WERI-Rb-1 (cell line): ENCODE measurements at places on chromosomes 12 and 14.

- DNase-seq: no peak
These were observed 215.6 kb upstream of the ATP2B1 start for GRCh38 chr12:89924191-89924590.

- DNase-seq: peak; percentile 15
These were observed 781.4 kb upstream of the TMEM132C start for GRCh38 chr12:127485528-127485927.

GRCh38 chr12:92696216-92696615 is 6.6 kb upstream of the PLEKHG7 start:
- DNase-seq: no peak

- no peak for DNase-seq
These were observed 600 bp upstream of the LAG3 start for GRCh38 chr12:6771509-6772330.

DNA sequence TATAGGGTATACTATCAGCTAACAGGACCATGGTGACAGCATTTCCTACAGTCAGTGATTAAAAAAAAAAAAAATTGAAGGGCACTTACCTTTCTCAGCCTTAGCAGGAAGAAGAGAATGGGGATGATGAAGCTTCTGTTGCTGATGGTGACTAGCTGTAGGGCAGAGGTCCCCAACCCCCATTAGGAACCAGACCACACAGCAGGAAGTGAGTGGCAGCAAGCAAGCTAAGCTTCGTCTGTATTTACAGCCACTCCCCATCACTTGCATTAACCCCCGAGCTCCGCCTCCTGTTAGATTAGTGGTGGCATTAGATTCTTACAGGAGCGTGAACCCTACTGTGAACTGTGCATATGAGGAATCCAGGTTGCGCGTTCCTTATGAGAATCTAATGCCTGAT is 91.3 kb upstream of the USP44 start:
- DNase-seq: no peak

DNA sequence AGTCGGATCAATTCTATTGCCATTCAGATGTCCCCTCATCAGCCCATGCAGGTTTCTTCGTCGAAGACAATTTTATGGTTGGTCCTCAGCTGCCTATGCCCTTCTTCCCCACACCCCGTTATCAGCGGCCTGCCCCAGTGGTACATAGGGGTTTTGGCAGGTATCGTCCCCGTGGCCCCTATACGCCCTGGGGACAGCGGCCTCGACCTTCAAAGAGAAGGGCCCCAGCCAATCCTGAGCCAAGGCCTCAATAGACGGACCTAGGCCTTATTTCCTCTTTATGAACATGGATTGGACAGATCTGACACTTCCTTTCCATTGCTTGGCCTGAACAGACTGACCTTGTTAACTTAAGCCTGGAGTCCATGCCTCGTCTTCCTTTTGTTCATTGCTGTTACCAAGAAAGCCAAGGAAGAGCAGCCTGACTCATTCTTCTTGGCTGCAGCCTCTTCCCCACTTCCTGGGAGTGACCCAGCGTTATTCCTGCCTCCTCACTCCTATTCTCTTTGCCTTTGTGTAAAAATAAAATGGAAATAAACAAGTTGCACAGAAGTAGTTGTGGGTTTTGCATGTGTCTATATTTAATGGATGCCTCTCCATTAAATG is 156.5 kb upstream of the AMIGO2 start:
- DNase-seq: no peak

DNA sequence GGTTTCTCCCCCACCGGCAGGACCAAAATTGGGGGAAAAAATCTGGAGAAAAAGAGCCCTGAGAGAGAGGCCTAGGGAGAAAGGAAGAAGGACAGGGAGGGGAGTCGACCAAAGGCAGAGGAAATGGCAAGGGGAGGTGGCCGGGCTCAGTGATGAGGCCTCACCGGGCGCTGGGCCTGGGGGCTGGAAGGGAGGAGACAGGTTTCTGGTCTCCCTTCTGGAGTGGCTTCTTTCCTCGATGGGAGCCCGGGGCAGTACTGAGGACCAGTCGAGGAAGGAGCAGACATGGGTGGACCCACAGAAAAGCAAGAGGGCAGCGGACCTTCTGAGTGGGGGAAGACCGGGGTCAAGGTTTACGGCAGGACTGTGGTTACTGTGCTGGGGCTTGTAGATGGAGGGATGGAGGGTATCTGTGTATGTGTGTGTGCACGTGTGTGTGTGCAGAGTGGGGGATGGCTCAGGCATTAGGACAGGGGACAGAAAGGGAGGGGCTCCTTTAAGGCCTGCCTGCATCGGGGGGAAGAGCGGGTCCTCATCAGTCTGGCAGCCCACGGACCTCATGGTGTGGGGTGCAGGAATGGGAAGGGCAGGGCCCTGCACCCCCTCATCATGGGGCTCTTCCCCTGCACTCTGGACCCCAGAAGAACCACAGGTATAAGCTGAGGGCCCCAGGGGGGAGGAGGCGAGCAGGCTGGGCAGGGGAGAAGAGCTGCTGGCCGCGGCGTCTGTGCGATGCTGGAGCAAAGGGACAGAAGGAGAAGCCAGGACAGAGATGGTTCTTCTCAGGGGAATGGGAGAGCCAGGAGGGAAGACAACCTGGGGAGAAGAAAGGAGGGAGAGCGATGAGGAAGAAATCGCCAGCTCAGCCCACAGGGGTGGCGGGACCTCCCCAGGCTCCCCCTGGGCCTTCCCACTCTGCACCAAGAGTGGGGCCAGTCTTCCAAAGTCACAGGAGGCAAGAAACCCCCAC is 15.1 kb upstream of the RPLP0 start:
- DNase-seq: no peak

DNA sequence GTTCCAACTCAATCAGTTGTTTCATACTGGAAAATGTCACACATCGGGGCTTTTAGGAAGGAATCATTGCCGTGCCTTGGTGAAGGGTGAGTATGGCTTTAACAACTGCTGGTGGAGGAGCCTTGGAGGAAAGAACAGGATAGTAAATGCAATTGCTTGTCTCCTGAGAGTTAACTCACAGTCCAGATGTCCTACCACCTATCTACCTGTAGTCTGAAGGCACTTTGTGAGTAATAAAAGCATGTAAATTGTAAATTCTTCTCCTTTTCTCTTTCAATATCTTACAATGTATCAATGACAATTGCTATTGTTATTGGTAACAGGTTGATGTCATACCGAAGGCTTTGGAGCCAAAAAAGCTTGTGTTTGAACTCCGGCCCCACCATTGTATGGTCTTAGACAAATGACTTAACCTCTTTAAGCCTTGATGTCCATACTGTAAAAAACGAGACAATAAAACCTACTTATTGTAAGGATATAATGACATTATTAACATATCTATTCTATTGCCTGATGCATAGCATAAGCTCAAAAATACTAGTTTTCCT is 397.4 kb downstream of the ADAMTS20 start:
- DNase-seq: no peak

DNA sequence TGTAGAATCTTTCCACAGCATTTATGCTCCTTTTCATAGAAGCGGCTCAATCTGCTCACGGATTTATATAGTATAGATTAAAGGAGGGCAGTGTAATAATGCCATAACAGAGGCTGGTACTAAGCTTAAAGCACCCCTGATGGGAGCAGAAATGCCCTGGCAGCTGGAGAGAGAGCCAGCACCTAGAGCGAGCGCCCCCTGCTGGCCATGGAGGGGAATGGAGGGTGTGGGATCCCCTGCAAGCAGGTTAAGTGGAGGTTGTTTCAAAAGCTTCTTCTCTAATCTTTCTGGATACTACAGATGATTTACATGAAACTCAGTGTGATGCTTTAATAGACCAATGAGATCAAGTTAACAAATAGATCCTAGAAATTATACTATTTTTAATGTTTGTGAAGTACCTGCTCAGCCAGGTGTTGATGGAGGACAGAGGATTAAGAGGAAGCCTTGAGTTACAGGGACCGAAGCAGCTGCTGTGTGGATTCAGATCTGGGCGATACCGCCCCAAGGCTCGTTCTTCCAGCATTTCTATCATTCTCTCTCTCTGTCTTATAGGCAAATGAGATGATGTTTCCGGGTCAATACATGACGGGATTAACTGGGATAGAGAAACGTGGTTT is 1519.3 kb upstream of the TMEM132C start:
- peak; percentile 72 for DNase-seq

GRCh38 chr14:94921456-94921855 is 151.5 kb upstream of the GSC start:
- DNase-seq: no peak

DNA sequence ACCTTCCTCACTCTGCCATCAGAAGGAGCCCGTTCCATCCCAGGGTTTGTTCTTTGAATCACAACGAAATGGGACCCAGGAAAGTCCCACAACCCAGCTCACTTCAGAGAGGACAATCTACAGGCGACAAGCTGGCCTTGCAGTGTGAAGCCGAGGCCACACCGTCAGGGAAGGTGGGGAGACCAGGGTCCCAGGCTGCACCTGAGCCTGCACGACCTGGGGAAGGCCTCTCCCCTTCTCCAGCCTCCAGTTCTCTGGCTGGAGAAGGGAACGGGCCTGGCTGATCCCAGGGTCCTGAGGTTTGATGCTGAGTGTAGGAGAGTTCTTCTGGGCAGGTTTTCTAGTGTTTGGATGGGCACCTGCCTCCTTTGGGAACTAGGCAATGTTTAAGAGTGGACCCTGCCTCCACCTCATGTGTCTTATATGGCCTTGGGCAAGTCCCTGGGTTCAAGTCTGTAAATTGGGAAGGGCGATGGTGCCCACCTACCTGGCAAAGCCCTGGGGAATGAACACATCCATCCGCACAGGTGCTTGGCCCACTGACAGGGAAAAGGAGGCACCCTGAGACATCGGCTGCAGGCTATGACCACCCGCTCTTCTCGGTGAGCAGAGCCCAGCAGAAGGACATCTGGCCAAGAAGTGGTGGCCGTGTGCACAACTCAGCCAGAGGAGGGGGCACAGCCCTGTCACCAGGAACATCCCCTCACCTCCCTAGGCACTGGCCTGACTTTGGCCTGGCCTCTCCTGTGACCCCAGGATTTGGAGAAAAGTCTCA is 77.9 kb upstream of the BCL11B start:
- DNase-seq: no peak

DNA sequence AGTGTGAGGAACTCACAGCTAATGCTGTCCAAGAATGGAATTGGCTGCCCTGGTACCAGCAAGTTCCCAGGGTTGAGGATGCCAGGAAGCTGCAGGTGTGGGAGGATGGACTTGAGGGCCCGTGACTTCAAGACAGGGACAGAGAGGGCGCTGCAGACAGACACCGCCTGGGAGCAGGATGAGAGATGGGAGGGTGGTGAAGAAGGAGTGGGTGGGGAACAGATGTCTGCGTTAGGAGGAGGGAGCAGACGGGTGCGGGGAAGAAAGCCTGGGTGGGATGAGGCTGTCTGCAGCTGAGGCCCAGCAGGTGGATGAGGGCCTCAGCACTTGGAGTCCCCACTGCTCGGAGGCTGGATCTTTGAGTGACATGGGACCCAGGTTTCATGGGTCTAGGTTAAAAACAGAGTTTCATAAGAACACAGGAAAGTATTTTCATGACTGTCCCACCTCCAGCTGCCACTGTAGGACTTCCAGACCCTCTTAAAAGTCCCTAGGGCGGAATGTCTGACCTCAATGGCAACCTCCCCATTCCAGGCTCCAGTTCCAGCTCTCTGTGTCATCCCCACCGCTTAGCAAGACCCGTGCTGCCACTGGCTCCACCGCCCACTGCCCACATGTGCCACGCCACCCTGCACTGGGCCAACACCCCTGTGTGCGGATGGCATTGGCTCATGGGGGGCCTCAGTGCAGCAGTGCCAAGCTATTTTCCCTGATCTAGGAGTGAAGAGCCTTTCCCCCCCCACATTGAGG is 70.3 kb upstream of the SCN8A start:
- DNase-seq: peak; percentile 77

DNA sequence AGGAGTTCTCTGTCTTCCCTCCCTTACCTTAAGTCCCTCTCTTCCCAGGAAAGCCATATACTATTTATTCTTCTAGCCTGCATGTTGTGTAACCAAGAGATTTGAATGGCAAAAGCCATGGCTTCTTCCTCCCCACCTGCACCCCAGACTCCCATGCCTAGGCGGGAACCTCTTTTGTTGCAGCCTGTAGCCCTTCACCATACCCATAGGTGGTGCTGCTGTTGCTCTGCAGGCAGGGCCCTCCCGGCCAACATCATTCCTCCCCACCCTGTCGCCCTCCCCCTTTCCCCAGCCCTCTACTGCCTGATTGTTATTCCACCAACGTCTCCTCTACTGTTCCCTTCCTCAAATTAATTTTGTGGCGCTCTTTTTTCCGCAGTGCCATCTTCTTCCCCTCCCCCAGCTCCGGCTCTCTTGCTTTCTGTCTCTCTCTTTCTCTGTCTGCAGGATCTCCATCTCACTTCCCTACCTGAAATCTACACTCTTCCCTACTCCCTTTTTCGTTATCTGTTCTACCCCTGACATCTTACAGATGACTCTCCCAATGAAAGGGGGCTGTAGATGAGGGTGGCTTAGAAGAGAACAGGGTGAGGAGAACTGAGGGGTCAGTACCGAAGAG is 13.8 kb downstream of the NGDN start:
- peak; percentile 85 for DNase-seq

- peak; percentile 81 for DNase-seq
These were observed 16.7 kb downstream of the KMT2D start for GRCh38 chr12:49043856-49044258.

- no peak for DNase-seq
These were observed 64.4 kb upstream of the FZD10 start for GRCh38 chr12:130097798-130098255.

DNA sequence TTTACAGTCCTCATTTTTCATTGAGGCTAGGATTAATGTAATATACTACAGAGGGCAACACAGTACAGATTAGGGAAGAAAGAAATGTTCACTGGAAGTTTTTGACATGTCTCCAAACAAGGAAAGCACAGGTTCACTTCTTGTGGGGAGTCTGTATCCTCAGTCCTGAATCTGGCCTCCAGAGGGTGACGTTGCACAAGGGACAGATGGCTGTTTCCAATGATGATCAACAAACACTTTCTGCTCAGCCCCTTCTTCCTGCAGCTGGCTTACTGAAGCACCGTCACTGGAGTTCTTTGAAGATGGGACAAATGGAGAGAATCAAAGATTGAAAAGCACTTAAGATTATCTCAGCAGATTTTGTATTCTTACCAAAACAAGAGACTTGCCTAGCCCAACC is 123.3 kb upstream of the OR4E1 start:
- DNase-seq: no peak

DNA sequence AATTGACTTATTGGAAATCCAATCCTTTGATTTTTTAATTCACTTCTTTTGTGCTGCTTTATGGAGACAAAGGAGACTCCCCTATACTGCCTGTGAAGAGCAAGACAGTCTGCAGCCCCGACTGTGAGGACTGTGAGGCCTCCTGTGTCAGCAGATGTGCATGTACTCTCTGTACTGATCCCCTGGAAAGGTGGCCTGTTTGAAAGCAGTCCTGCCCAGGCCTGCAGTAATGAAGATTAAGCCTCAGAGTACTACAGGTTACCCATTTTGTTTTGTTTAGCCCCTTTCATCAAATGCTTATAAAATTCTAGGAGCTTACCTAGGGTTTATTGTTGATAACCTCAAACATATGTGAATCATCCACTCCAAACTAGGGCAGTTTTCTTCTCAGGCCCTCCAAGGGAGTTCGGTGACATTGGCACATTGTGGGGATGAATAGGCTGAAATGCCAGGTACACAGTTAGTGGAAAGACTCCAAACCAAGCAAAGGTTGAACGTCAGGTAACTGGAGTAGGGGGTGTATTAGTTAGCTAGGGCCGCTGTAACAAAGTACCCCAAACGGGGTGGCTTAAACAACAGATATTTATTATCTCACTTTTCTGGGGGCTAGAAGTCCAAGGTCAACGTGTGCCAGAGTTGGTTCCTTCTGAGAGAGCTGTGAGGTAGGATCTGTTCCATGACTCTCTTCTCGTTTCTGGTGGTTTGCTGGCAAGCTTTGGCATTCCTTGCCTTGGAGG is 208.7 kb upstream of the BCL2L14 start:
- peak; percentile 48 for DNase-seq
